Stimulated activated CD4-positive, alpha-beta T cell treated with anti-CD3 and anti-CD28 coated beads, TNF-alpha, amount 100 ng/mL, for 4 hours (primary cell): ENCODE measurements at places on chromosomes 6 and 20.

DNA sequence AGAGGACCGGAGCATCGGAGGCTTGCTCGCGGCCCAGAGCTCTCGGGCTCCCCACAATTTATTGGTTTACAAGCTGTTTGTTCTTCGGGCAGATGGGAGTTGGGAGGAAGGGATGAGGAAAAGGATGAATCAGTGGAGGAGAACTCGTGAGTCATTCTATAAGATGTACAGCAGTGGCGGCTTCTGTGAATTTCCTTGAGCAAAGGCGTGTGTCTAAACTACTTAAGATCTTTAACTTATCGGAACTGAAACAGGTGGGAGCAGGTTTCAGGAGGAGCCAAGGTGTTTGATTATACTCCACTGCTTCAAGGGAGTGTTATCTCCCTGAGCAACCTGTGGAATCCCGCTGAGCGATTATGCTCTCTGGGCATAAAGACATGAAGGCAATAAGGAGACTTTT, 50.5 kb upstream of the IBTK start:
- DNase-seq: no peak

DNA sequence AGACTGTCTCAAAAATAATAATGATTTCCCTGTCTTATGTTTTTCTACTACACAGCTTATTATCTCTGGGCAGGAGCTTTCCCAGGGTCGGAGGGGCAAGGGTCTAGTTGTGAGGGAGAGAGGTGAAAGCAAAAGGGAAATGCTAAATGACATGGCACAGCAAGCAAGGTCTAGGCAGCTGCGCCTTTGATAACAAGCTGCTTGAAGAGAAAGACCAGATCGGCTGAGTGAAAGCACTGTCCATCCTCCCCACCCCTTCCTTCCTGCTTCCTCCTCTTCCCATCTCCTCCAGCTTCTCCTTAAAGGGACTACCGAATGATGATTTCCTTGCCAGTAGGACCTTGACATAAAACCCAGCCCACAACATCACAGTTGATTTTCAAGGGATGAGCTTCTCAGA, 158.1 kb upstream of the AKAP12 start:
- no peak for DNase-seq

DNA sequence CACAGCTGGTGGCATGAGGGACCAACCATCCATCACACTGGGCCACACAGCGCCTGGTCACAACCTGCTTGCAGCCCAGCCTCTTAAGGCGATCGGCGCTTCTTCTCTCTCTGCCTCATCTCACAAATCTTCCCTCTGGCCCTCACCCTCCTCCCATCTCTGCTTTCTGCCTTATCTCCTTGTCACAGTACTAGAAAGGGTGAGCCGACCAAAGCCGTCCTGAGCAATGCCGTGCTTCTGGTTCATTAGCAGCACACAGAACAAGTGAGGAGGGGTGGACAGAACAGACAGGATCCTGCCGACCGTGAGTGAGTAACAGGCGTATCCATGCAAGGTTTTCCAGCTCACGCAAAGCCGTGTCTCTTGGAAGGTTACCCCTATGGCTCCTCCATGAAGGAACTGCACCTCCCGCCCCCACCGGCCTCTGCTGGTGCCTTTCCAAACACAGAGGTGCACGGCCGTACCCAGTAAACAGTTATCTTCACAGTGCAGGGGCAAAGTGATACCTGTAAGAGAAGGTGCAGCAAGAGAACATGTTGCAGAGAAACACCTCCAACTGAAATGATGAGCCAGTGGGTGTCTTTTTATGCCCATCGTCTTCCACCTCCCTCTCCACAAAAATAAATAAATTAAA, 331.7 kb downstream of the FARS2 start:
- no peak for DNase-seq

GRCh38 chr6:121093928-121094327, 240.4 kb downstream of the TBC1D32 start:
- DNase-seq: no peak

DNA sequence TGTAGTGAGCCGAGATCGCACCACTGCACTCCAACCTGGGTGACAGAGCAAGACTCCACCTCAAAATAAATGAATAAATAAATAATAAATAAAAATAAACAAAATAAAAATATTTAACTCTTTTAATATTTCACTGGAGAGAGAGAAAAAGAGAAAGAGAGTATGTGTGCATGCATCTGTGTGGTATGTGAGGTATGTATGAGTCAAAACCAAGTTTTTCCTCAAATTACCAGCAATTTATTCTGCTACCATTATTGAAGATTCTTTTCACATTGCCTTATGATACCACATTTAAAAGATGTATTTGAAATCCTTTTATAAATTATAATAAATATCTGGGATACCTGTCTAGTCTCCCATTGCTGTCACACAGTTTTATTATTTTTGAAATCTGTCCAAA, 122.1 kb downstream of the CD164 start:
- DNase-seq: no peak

DNA sequence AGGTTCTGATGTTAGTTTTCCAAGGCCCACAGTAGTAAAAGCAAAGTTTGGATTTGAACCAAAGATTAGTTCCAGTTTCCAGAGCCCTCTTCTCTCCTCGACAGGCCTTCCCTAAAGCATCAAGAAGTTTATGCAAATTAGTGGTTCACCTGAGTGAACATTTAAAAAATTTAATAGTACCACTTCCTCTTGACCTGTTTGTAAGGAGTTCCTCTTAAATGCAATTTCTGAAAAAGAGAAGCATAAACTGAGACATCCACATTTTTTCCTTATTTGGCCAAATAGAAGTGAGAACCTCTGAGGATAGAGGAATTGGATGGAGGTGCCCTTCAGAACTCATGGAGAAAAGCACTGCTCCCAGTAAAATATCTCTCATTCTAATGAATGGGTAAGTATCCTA, 1.2 kb upstream of the DSE start:
- no peak for DNase-seq

DNA sequence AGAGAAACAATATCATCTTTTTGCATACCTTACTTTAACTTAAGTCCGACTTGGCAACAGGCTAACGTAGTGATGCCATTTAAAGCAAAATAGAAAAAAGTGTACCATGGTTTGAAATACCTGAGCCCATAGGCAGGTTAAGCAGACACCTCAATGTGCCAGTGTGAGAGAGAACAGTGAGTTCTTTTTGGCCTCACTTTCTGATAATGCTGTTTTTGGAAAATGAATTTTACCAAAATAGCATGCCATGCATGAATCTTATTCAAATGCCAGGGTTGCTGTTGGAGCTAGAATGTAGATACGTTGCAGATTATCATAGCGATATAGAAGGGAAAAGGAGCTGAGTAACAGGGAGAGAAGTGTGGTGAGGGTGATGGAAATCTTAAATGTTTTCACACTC, 170.2 kb downstream of the OTOR start:
- no peak for DNase-seq

DNA sequence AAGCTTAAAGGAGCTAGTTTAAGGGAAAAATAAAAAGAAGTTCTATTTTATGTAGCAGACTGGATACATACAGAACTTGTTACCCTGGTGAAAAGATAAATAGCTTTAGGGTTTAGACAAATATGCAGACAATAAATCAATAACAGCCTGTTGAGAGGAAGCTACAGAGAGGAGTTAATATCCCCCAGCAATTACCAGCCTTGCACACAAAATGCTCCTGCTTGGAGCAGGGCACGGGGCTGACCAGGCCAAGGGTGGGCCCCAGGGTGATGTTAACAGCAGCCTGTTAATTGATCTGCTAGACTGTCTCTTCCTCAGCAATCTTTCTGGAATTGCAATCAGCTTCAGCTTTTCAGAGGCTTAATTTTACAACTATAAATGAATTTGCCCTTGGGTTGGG, 125.1 kb upstream of the SOX4 start:
- DNase-seq: no peak

DNA sequence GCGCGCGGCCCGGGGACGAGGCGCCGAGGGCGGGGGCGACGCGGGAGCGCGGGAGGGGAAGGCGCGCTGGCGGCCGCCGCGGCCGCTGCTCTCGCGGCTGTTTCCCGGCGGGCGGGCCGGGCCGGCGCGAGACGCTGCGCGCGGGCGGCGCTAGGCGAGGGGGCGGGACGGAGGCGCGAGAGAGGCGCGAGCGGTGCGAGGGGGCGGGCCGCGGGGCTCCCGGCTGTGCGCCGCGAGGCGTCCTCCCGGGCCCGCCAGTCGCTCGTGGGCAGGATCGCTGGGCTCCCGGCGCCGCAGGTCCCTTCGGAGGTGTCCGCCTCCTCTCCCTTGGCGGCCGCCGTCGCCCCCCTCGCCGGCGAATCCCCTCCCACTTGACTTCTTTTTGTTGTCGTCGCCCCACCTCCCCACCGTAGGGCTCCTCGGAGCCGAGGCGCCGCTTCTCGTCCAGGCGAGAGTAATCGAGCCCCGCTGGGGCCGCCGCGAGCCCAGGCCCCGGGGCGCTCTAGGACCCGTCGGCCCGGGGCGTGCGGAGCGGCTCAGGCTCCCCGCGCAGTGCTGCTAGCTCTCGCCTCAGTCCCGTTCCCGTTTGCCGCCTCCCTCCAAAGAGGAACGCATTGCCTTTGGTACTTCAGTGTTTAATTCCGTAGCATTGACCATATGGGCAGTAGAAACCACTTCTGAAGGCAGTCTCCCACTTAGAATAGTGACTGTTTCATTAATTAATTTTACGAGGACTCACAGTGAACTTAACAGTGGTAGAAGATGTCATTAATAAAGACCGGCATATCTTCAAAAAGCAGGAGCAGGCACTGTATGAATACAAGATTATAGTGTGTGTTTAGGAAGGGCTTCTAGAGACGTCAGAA, at the start of gene RANBP9:
TSS of gene RANBP9 (minus strand) at position 103 of the 866 bp plus-strand sequence. CDS start 330 bp downstream, outside the sequence.
- DNase-seq: peak; percentile 79

DNA sequence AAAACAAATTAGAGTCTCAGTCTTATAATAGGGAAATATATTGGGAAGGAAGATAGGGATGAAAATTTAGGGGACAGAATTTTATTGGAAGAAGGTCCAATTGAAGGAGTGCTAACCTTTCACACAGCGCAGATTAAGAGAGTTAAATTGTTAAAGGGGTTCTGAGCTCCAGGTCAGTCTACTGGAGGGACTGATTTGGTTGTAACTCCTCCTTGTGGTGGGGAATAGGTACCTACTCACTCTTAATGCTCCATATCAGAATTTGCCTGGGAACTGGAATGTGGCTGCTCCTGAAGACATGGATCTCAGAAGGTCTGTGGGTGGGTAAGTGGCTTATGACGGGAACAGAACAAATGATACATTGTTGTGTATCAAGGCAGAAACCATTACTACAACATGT, 143.5 kb downstream of the FLRT3 start:
- DNase-seq: no peak

- DNase-seq: no peak
These were observed 39.9 kb upstream of the BEND6 start for GRCh38 chr6:56914798-56915658.

DNA sequence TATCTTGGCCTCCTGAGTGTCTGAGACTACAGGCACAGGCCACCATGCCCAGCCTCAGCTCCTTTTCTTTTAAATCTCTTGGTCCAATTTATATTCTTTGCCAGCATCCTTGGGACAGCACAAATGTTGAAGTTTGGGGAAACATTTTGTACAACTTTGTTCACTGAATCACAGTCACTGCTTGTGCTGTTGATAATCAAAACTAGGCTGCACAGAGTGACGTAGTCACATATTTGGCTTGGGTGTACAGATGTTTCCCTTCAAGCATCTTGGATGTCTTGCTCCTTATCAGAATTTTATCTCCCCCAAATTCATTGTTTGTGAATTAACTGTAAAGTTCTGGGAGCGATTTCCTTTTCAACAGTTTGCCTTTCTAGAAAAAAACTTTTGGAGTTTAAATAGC, 17.9 kb downstream of the CARMIL1 start:
- no peak for DNase-seq

DNA sequence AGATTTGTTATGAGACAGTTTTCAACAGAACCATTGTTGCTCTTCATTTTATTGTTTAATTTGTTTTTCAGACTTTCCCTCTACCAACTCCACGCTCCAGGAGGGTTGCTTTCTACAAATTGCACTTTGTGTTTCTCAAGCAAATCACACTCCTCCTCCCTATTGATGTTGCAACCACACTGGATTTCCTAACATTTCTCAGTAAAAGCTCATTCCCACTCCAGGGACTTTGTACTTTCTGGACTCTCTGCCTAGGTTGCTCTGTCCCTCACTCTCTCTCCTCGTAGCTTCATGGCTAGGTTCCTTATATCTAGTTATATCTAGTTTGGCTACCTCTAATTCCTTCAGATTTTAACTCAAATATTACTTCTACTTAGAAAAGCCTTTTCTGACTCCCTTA, 20.3 kb downstream of the PGK2 start:
- no peak for DNase-seq

DNA sequence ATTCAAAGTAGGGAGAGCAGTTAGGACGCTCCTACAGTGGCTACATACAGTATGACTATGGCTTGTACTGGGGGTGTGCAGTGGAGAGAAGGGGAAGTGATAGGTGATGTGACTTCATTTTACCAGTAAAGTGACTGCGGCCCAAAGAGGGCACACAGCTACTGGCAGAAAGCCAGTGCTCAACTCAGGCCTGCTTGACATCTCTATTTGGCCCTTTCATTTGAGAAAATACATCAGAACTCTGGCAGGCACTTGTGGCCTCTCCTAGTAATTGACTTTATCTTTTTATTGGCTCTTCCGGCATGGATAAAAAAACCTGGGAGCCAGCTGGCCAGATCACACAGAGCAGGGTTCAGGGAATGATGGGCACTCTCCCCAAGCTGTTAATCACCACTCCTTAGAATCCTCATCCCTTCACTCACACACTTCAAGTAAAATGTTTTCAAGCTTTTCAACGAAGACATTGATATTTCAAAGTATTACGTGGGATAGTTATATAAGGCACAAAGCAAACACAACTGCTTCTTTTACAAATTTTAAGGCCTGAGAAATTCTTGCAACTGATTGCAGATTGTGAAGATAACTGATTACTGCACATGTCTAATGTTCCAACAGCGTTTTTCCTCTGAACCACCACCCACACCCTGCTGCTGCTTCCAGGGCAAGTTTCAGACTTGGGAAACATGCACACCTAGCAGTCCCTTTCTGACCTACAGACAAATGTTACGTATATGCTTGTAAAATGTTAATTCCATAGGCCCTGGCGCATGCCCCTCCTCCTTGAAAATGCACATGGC, 73.5 kb downstream of the TNFRSF21 start:
- DNase-seq: no peak

GRCh38 chr20:56151834-56152233, 96.7 kb upstream of the MC3R start:
- no peak for DNase-seq

DNA sequence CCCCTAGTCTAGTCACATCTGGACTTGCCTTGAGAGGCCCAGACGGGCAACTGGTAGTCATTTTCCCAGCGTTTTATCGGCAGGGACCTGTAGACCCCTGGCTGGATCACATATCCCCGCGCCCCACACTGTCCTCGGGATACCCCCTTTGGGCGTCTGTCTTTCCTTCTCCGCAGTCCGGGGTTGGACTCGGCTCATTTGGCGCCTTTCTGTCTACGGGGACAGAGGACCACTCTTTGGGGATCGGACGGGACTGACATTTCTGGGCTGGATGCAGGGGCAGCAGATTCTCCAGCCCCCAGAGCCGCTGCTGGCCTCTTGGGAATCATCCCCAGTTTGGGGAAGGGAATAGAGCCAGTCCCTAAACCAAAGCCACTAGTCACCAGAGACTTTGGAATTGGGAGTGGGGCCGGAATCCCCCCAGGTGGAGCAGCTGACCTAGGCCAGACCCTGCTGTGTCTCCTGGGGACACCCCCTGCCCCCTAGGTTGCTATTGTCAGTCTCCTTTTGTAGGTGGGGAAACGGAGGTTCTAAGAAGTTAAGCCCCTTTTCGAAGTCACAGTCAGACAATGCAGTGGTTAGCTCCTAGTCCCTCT, 734 bp downstream of the FAM110A start:
- no peak for DNase-seq
